Heart left ventricle (tissue), 16 donors: ENCODE measurements at places on chromosomes 12 and 14. TPM values are rescaled to one million over a fixed set of nuclear protein-coding genes. Genes with fewer than 3 reads are reported as not detected.
A peak's percentile ranks its signal among the peaks of the same experiment; 100 is the strongest.

DLGAP5 gene
- not detected for total RNA-seq

TAPBPL gene
- total RNA-seq = 16.9 TPM

DNA sequence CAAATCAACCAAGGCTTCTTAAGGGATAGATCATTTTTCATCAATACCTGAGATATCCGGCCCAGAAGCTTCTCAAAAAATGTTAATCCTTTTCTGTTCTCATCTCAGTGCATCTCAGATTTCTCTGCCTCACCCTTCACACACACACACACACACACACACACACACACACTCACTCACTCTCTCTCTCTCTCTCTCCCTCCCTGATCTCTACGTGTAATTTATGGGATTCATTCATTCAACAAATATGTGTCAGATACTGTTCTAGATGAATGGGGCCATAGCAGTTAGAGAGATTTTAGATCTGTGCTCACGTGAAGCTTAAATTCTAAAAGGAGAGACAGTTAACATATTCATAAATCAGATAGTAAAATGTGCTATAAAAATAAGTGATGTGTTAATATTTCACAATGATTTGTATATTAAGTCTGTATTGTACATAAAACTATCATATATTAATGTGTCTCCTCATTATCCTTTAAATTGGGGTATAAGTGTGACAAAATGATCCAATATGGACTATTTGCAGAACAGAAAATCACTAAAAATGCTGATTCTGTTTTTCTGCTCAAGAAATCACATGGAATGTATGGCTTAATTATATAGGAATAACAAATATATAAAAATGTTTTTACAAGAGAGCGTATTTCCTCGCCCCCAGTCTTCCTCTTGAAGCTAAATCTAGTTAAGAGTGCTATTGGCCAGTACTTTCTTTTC, 7.3 kb upstream of the FRMD6 start:
- H3K4me1 ChIP-seq = no peaks in the 10 kb centered on the region
- no peaks in the 10 kb centered on the region for H3K27me3 ChIP-seq
- H3K27ac ChIP-seq = no peak overlapping the region

DNA sequence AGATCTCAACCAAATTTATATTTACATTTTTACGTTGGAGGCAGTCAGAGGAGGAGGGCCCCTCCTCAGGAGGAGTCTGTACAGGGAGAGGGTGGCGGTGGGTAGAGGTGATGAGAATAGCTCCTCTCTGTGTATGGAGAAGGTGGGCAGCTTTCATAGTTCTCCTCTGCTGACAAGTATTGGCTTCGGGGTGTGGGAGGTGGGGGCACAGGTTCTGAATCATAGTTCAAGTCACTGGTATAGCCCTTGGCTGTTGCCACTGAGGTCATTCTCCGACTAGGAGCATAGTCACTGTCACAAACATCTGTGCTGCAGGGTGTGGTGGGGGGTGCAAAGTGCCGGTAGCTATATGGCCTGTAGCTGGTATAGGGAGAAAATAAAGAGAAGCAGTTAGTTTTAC, 50.3 kb downstream of the BCL2L14 start:
- H3K27me3 ChIP-seq = no peaks in the 10 kb centered on the region
- peaks cover 71% of the 10 kb centered on the region for H3K36me3 ChIP-seq
- H3K27ac ChIP-seq = no peak overlapping the region
- H3K4me3 ChIP-seq = no peak overlapping the region

- no peaks in the 10 kb centered on the region for H3K27me3 ChIP-seq
- H3K27ac ChIP-seq = peak overlapping the region; percentile 76
- no peak overlapping the region for H3K4me3 ChIP-seq
- no peak for DNase-seq
- no peaks in the 10 kb centered on the region for H3K36me3 ChIP-seq
Observed at GRCh38 chr12:93297032-93297431, 80.7 kb upstream of the NUDT4 start.

GRCh38 chr12:72075401-72075800, 136.8 kb downstream of the TPH2 start:
- no peak overlapping the region for H3K27ac ChIP-seq
- H3K36me3 ChIP-seq = no peaks in the 10 kb centered on the region
- no peak for DNase-seq
- no peaks in the 10 kb centered on the region for H3K27me3 ChIP-seq
- no peak overlapping the region for H3K4me3 ChIP-seq

DNA sequence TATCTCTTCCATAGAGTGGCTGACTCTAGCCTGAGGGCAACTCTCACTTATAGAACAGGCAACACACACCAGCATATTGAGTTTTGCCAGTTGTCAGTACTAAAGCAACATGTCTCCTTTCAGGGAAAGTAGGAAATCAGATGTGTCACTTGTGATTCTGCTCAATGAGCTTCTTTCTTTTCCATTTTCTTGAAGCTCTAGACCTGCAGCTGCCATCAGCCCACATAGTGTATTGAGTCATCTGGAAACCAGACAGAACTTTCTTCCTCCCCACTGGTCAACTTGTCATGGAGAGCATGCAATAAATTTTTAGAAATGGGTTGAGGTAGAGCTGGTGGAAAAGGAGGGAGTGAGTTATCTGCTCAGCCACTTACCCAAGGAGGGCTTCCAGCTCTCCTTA, 209.0 kb upstream of the PLEKHG7 start:
- DNase-seq = no peak
- H3K4me1 ChIP-seq = peaks cover 17% of the 10 kb centered on the region

DNA sequence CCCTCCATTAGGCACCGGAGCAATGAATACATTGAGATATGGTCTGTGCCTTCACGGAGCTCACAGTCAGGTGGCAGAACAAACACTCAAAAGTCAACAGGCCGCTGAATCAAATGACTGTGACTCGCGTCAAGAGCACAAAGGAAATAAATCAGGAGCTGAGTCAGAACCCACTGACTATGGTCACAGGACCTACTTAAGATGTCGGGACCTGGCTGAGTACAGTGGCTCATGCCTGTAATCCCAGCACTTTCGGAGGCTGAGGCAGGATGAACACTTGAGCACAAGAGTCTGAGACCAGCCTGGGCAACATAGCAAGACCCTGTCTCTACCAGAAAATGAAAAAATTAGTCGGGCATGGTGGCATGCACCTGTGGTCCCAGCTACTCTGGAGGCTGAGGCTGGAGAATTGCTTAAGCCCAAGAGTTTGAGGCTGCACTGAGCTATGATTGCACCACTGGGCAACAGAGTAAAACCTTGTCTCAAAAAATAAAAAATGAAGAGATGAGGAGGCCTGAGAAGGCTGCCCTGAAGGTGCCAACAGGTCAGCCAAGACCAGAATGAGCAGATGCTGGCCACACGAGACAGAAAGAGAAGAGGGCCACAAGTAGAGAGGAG, 19.9 kb downstream of the TMEM233 start:
- no peaks in the 10 kb centered on the region for H3K27me3 ChIP-seq
- no peaks in the 10 kb centered on the region for H3K4me1 ChIP-seq
- no peak overlapping the region for H3K4me3 ChIP-seq
- no peak overlapping the region for H3K27ac ChIP-seq
- DNase-seq = no peak

DNA sequence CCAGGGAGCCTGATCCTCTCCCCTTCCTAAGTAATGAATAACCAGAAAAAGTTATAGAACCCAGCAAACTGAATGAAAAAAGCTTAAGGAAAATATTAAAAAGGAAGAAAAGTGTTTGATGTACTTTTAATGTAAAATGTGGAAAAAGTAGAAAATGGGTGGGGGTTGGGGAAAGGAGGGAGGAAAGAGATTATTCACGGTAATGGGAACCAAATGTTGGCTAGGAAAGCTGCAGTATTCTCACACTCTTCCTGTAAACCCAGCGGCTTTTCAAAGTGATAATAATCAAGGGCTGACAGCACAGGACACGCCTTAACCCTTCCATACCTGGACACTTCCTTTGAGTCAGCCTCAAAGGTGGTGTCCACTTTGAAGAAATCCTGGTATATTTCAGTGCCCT, 139.2 kb downstream of the TGFB3 start:
- no peak for DNase-seq
- no peaks in the 10 kb centered on the region for H3K36me3 ChIP-seq
- no peak overlapping the region for H3K27ac ChIP-seq
- H3K27me3 ChIP-seq = no peaks in the 10 kb centered on the region
- H3K4me3 ChIP-seq = no peak overlapping the region

- DNase-seq = no peak
- H3K27me3 ChIP-seq = no peaks in the 10 kb centered on the region
- no peaks in the 10 kb centered on the region for H3K36me3 ChIP-seq
Observed at GRCh38 chr14:73750531-73750901, 36.3 kb upstream of the PNMA1 start.

DNA sequence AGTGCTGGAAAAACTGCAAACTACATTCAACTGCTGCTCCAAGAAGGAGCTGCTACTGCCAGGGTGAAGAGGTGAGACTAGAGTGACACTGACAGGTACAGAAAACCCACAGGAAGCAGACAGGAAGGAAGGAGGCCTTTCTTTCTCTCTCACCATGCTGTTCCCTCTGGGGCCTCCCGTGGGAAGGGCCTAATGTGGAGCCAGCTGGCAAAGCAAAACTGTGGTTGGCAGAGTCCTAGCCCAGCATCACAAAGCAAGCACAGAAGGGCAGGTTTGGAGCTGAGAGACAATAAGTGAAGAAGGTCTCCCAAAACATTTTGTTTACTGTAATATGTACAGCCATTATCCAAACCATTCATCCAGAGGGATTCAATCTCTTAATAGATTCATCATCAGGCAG, 122.5 kb upstream of the MAX start:
- H3K27ac ChIP-seq = no peak overlapping the region
- DNase-seq = no peak
- H3K36me3 ChIP-seq = no peaks in the 10 kb centered on the region
- no peaks in the 10 kb centered on the region for H3K27me3 ChIP-seq
- H3K4me1 ChIP-seq = no peaks in the 10 kb centered on the region
- H3K4me3 ChIP-seq = no peak overlapping the region

GRCh38 chr12:82650627-82651337, 35.9 kb upstream of the TMTC2 start:
- H3K4me3 ChIP-seq = no peak overlapping the region
- peak overlapping the region; percentile 38 for H3K27ac ChIP-seq
- no peaks in the 10 kb centered on the region for H3K27me3 ChIP-seq
- H3K36me3 ChIP-seq = no peaks in the 10 kb centered on the region
- H3K4me1 ChIP-seq = peaks cover 7% of the 10 kb centered on the region
- peak; percentile 38 for DNase-seq

DNA sequence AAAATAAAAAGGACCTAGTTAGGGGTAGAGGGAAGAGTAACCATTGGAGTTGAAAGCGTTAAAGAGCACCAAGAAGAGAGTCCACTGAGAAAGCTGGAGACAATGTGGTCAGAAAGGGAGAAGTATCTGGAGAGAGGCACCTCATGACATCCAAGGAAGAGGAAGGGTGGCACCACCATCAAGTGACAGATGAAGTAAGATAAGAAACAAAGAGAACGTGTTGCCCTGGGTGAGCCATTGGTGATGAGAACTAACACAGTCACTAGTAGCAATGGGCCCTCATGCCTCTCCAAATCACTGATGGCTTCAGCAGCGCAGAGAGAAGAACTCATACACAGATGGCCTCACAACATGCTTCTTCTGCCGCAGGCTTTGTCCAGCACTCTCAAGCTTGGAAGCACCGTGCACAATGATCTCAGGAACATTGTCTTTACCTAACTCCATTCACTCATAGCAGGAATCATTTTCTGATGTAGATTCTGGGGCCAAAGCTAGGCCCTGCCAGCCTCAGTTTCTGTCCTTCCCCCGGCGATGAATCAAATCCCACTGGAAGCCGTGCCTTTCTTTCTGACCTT, 252.9 kb downstream of the DPF3 start:
- H3K4me1 ChIP-seq = peaks cover 27% of the 10 kb centered on the region
- H3K27me3 ChIP-seq = no peaks in the 10 kb centered on the region
- no peak overlapping the region for H3K27ac ChIP-seq
